HTR-8/SVneo (cell line): ENCODE measurements at places on chromosomes 12 and 14.

DNA sequence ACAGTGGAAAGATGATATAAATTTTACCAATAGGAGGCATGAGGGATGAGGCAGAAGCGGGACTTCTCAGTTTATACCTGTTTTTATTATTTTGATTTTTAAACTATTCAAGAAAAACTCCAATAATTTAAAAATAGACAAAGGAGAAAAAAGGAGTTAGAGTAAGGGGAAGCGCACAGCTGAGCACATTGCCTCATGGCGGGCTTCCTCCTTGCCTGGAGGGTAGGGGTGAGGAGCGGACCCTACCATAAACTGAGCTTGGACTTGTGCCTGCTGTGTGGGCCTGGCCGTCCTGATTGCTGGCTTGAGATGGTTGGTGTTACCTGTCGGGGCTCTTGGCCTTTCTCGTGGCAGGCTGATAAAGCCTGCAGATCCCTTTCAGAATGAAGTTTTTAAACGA, 15.1 kb upstream of the HIP1R start:
- DNase-seq: no peak

DNA sequence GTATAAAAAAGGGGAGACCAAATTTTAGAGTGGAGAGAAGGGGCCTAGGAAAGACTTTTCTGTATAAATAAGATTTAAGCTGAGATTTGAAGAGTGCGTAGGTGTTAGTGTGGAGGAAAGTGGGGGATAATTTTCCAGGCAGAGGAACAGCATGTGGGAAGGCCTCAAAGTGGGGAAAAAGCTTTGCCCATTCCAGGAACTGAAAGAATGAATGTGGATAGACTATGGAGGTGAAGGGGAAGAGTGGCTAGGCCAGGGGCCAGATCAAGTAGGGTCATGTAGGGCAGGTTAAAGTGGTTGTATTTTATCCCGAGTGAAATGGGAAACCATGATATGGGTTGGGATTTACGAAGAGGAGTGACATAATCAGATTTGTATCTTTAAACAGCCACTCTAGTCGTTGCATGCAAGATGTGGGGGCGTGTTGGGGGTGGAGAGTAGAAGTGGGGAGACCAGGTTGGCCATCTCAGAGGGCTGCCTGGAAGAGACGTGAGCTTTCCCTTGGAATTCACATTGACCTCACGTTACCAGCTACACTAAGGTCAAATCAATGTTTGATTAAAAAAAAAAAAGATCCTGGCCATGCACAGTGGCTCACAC, 3.3 kb downstream of the ZNF664 start:
- no peak for DNase-seq

DNA sequence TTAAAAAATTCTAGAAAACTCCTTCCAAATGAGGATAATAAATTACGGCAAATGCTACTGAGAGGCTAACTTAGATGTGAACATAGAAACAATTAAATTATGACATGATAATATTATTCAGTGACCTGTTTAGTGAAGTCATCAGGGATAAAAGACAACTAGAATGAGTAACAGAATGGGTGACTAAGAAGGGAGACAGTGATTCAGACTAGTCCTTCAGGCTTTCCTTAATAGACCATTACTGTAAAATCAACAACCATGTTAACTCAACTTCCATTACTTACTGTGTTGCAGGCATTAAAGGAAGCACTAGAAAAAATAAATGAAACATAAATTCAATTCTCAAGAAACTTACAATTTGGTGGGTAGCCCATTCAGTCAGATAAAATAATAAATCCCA, 543.9 kb upstream of the LRFN5 start:
- DNase-seq: no peak

DNA sequence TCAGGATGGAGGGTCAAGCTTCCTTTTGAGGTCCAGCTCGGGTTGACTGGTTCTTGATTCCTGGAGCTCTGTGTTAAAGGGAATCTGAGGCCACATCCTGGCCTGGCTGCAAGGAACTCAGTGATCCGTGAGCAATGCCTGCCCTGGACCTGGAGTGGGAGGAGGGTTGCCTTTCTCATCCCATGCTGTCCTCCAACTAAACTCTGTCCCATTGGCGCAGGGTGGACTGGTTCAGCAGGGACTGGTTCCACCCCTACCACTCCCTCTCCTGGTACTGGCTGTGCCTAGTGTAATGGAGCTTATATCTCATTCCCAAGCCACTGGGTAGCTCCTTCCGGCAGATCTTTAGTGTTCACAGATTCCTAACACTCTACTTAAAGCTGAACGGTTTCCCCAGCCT, 3.9 kb upstream of the CMKLR1 start:
- no peak for DNase-seq

DNA sequence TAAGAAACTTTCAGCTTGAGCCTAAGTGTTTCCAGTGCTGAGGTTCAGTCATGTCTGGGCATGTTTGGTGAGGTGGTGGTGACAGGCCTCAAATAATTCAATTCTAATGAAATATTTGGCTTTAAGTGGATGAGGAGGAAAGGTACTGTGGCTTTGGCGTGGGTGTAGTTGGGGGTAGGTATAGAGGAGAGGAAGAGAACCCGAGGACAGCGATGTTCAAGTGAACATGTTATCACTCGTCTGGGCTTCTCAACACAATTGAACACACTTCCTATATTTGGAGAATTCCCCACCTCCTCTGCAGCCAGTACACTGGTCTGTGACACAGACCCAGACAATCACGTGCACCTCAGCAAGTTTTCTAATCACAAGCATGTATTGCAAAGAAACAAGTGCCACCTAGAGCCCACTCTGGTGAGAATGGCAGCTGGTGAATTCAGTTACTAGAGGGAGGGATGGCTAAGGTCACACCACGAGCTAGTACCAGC, 53.0 kb downstream of the IFNG-AS1 start:
- no peak for DNase-seq

DNA sequence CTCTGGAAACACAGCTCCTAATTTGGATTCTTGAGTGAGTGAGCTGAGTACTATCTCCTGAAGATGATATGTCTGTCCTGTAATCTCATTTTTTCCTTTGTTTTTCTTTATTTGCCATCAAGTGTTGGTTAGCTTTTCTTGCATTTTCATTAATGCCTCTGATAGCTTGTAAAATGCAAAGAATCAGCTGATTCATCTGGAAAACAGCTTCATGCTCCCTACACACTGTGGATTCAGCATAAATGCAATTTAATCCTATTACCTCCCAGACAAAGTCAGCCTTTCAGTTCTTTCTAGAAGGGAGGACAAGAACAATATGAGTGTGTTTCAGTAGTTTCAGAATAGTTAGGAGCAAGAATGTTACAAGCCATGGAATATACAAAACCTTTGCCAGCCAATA, 79.4 kb downstream of the DACT1 start:
- no peak for DNase-seq
